Astrocyte of the hippocampus (primary cell): ENCODE measurements at places on chromosomes 1 and 21.

GRCh38 chr1:234669499-234669898, 59.5 kb upstream of the IRF2BP2 start:
- DNase-seq: no peak

- no peak for DNase-seq
Measured at GRCh38 chr1:47191940-47192457, 2.2 kb upstream of the PDZK1IP1 start.

DNA sequence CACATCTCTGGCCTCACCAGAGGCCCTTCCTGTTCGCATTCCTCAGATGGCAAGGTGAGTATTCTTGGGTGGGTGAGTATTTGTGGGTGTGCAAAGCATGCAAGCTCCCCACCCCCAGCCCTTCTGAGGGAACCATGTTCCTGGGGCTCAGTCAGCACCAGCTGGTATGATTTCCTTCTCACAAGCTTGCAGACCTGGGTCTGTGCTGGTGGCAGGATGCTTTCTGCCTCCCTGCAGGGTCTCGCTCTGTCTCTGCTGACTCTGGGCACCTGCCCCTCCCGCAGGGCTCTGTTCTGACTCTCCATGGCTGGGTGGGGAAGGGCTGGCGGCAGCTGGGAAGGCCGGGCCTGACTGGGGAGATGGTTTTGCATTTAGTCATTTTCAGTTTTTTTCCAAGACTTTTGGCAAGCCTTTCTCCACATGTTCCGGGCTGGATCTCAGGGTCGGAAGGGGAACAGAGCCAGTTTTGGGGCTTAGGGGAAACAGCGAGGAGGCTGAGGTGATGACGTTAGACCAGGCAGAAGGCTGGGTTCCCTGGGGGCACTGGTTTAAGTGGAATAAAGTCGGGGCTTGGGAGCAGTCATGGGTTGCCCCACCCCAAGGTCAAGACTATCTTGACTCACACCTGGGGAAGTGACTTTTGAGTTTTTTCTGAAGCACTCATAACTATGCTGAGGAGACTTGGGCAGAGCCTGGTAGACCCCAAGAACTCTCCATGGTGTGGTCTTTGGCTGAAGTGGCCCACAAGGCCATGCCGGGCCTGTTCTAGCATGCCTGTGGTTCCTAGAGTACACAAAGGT, 6.2 kb downstream of the RASSF5 start:
- DNase-seq: peak; percentile 90

DNA sequence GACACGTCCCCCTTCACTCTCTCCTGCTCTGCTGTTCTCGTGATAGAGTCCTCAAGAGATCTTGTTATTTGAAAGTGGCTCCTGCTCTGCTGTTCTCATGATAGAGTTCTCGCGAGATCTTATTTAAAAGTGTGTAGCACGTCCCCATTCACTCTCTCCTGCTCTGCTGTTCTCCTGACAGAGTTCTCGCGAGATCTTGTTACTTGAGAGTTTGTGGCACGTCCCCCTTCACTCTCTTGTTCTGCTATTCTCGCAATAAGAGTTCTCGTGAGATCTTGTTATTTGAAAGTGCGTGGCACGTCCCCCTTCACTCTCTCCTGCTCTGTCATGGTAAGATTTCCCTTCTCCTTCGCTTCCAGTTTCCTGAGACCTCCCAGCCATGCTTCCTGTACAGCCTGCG, 47.9 kb downstream of the SMYD3 start:
- DNase-seq: no peak

- no peak for DNase-seq
Measured at GRCh38 chr1:182278144-182279054, 113.2 kb downstream of the GLUL start.
